Activated naive CD8-positive, alpha-beta T cell treated with anti-CD3 and anti-CD28 coated beads, Interleukin-2, amount 50 U/mL, for 24 hours (primary cell): ENCODE measurements at places on chromosomes 12 and 14.
A peak's percentile ranks its signal among the peaks of the same experiment; 100 is the strongest.

- H3K4me1 ChIP-seq, result no peaks in the 10 kb centered on the region
- peaks cover 44% of the 10 kb centered on the region for H3K36me3 ChIP-seq
- H3K4me3 ChIP-seq, result no peak overlapping the region
- no peak overlapping the region for H3K27ac ChIP-seq
Measured at GRCh38 chr12:48831257-48831656, 13.0 kb downstream of the CACNB3 start.

GRCh38 chr14:68268197-68268596 is 448.6 kb downstream of the RAD51B start:
- H3K36me3 ChIP-seq, result peaks cover 3% of the 10 kb centered on the region
- H3K4me3 ChIP-seq, result peak overlapping the region; percentile 23
- H3K27ac ChIP-seq, result peak overlapping the region; percentile 80
- no peaks in the 10 kb centered on the region for H3K27me3 ChIP-seq
- H3K4me1 ChIP-seq, result peaks cover 57% of the 10 kb centered on the region

DNA sequence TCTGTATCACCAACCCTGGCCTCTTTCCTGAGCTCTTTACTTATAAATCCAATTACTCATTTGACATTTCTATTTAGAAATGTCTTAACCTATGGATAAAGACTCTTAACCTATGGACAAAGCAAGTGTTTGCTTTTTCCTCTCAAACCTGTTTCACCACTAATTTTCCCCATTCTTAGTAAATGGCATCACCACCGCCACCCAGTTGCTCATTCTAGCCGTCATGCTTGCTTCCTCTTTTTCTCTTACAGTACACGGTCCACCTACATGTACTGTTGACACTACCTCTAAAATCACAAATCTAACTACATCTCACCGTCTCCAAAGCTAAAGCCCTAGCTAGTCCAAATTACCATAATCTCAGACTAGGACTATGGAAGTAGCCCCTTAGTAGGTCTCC is 60.0 kb downstream of the CAPS2 start:
- no peaks in the 10 kb centered on the region for H3K36me3 ChIP-seq
- no peaks in the 10 kb centered on the region for H3K4me1 ChIP-seq
- H3K27ac ChIP-seq, result no peak overlapping the region
- peaks cover 2% of the 10 kb centered on the region for H3K27me3 ChIP-seq

DNA sequence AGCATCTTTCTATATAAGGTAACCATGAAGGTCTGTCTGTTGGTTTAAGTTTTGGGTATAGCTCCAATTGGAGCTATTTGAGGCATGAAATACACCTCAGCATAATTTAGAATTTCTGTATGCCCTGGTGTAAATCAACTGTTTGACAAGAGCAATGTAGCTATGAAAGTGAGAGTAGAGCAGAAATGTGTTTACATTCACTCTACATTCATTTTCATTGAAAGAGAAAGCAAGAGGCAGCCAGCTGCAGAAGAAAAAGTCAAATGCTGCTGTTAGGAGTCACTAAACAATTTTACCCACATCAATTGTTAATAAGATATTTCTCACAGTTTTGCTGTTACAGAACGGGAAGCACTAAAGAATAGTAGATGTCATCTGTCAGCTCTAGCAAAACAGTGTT is 252.5 kb downstream of the SLC6A15 start:
- H3K4me1 ChIP-seq, result no peaks in the 10 kb centered on the region
- no peaks in the 10 kb centered on the region for H3K36me3 ChIP-seq
- no peak overlapping the region for H3K4me3 ChIP-seq
- no peak for DNase-seq
- no peak overlapping the region for H3K27ac ChIP-seq

GRCh38 chr14:73741386-73741875 is 27.2 kb upstream of the PNMA1 start:
- peaks cover 68% of the 10 kb centered on the region for H3K4me1 ChIP-seq
- H3K27ac ChIP-seq, result peak overlapping the region; percentile 97
- H3K36me3 ChIP-seq, result peaks cover 13% of the 10 kb centered on the region
- no peaks in the 10 kb centered on the region for H3K27me3 ChIP-seq
- DNase-seq, result peak; percentile 77

DNA sequence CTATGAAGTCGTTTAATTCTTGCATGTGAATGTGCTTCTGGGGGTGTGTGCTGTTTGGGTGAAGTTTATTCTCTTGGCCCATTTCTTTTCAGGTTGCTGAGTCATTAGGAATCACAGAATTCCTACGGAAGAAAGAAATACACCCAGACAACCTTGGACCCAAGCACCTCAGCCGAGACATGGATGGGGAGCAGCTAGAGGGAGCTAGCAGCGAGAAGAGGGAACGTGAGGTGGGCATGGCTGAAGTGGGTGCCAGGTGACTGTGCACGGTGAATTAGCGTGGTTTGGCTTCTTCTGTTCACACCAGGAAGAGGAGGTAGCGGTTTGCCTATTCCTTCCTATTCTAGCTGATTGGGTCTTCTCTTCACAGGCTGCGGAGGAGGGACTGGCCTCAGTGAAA is 19.2 kb downstream of the ZNF839 start:
- H3K27me3 ChIP-seq, result no peaks in the 10 kb centered on the region
- no peak for DNase-seq
- no peaks in the 10 kb centered on the region for H3K4me1 ChIP-seq
- H3K36me3 ChIP-seq, result peaks cover 38% of the 10 kb centered on the region

DNA sequence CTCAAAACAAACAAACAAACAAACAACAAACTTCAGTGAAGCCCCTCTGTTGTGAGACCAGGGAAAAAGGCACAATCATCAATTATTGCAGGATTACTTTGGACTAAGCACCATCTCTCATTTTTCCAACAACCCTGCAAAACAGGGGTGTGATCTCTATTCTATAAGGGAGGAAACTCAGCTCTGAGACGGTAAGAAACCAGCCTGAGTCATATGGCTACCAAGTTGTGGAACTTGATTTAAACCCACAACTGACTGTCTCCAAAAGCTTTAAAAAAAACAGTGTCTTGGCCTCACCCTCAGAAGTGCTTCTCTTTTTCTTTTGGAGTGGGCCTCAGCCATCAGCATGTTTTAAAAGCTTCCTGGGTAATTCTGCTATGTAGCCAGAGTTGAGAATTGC is 49.8 kb downstream of the RIN3 start:
- no peaks in the 10 kb centered on the region for H3K27me3 ChIP-seq
- H3K27ac ChIP-seq, result peak overlapping the region; percentile 48
- peak overlapping the region; percentile 34 for H3K4me3 ChIP-seq
- peaks cover 69% of the 10 kb centered on the region for H3K4me1 ChIP-seq
- peaks cover 73% of the 10 kb centered on the region for H3K36me3 ChIP-seq

GRCh38 chr14:63345826-63346225 is 27.1 kb upstream of the GPHB5 start:
- no peak overlapping the region for H3K27ac ChIP-seq
- H3K36me3 ChIP-seq, result no peaks in the 10 kb centered on the region
- H3K27me3 ChIP-seq, result peaks cover 25% of the 10 kb centered on the region
- no peak for DNase-seq
- no peaks in the 10 kb centered on the region for H3K4me1 ChIP-seq

GRCh38 chr14:87975636-87976035 is 17.3 kb downstream of the GALC start:
- no peak for DNase-seq
- H3K27ac ChIP-seq, result no peak overlapping the region

- no peak for DNase-seq
- H3K27me3 ChIP-seq, result no peaks in the 10 kb centered on the region
- no peak overlapping the region for H3K4me3 ChIP-seq
- no peak overlapping the region for H3K27ac ChIP-seq
- no peaks in the 10 kb centered on the region for H3K36me3 ChIP-seq
Measured at GRCh38 chr14:78202163-78202562, 32.0 kb downstream of the NRXN3 start.

- H3K4me3 ChIP-seq, result no peak overlapping the region
- H3K27me3 ChIP-seq, result no peaks in the 10 kb centered on the region
- peaks cover 21% of the 10 kb centered on the region for H3K4me1 ChIP-seq
- H3K27ac ChIP-seq, result no peak overlapping the region
Measured at GRCh38 chr14:105334383-105335230, 20.1 kb downstream of the PACS2 start.

GRCh38 chr12:130331146-130331545 is 6.5 kb upstream of the PIWIL1 start:
- no peak for DNase-seq
- peaks cover 14% of the 10 kb centered on the region for H3K27me3 ChIP-seq
- H3K4me3 ChIP-seq, result no peak overlapping the region
- H3K36me3 ChIP-seq, result no peaks in the 10 kb centered on the region

DNA sequence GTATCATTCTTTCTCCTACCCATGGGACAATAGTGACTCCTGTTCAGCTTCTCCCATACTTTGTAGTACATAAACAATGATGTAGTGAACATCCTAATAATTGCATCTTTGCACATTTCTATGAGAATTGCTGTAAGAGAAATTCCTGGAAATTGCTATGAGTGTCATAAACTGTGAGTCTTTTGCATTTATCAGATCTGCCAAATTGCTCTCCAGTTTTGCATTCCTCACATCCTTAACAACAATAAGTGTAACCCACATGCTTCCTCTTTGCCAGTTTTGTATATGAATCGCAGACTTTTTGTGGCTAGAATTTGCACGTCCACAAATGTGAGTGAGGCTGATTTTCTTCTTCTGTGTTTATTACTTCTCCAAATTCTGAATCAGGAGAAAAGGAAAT is 124.0 kb upstream of the TBX5 start:
- no peak overlapping the region for H3K27ac ChIP-seq
- no peak overlapping the region for H3K4me3 ChIP-seq
- H3K36me3 ChIP-seq, result no peaks in the 10 kb centered on the region
- peaks cover 7% of the 10 kb centered on the region for H3K27me3 ChIP-seq
